ENCODE measurements at places on chromosomes 12 and 14. TPM values are rescaled to one million over a fixed set of nuclear protein-coding genes. Genes with fewer than 3 reads are reported as not detected.

DNA sequence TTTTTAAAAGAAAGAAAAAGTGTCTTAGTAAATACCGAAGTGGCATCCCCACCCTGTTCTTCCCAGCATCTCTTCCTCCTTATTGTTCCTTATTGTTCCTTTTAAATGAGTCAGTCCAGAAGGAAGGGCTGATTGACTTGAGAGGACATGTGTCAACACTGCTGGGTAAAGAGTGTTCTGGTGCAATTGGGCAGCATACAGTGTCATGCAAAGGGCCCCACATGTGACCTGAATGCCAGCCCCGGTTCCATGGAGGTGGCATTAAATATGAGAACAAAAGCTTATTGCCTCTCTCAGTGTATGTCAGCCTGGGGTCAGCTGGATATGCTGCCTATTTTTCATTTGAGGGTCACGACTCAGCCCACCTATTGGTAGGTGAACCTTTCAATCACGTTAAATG is 58.9 kb upstream of the RIC8B start:
- no peak for DNase-seq

- peak; percentile 64 for DNase-seq
These were observed 364.9 kb upstream of the GARIN6 start for GRCh38 chr12:99282624-99283023.

DNA sequence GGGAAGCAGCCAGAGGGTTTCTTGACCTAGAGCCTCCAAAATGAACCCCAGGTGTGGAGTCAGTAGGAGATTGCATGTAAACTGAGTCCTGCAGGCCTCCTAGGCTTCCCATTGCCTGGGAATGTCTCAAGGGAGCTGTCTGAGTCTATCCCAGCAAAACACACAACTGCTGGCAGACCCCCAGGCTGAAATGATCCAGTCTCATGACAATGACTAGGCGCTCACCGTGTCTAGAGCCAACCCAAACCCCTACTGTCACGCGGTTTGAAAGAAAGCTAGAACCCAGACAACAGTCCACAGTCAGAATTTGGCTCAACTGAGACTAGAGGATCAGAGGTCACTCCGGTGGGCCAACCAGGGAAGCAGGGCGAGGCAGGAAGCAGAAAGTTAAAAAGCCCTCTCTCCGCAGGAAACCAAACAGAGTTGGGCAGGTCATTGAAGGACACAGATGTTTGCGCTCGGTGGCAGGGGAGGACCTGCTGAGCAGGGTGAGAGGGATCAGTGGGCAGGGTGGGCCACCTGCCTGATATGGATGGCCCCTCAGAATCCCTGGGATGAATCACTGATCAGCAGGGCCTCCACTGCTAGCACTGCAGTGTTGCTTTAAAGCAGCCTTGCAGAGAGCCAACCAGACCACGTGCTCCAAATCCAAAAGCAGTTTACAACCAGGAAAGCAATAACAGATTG is 23.8 kb downstream of the ACTN1 start:
- no peak for DNase-seq

- no peak for DNase-seq
These were observed 81.0 kb downstream of the ADGRD1 start for GRCh38 chr12:131034631-131035244.

DNA sequence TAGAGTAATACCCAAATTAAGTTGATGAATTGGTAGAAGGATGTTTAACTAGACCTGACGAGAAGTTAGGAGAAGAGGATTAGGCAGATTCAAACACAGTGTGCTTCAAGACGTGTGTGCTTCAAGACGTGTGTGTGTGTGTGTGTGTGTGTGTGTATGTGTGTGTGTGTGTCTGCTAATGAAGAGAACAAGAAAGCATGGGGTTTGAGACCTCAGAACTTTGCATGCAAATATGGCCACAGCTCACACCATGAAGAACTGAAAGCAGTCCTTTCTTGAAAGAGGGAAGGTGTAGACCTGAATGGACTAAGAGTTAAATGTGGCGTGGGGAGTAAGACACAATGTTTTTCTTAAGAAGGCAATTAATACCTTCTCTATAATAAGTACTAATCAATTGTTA is 32.5 kb upstream of the SSPN start:
- no peak for DNase-seq

DNA sequence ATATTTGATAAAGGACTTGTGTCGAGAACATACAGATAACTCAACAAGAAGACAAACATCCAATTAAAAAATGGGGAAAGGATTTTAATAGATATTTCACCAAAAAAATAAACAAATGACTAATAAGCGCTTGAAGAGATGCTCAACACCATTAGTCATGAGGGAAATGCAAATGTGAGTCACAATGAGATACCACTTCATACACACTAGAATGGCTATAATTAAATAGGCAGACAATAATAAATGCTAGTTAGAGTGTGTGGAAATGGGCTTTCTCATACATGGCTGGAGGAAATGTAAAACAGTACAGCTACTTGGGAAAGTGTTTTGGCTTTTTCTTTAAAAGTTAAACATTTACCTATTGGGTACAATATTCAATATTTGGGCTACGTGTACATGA is 34.8 kb downstream of the DLK1 start:
- DNase-seq, result peak; percentile 71

- no peak for DNase-seq
These were observed 409.8 kb downstream of the DAD1 start for GRCh38 chr14:22179190-22179589.

- no peak for DNase-seq
These were observed 37.6 kb downstream of the CORO1C start for GRCh38 chr12:108693751-108694150.

DNA sequence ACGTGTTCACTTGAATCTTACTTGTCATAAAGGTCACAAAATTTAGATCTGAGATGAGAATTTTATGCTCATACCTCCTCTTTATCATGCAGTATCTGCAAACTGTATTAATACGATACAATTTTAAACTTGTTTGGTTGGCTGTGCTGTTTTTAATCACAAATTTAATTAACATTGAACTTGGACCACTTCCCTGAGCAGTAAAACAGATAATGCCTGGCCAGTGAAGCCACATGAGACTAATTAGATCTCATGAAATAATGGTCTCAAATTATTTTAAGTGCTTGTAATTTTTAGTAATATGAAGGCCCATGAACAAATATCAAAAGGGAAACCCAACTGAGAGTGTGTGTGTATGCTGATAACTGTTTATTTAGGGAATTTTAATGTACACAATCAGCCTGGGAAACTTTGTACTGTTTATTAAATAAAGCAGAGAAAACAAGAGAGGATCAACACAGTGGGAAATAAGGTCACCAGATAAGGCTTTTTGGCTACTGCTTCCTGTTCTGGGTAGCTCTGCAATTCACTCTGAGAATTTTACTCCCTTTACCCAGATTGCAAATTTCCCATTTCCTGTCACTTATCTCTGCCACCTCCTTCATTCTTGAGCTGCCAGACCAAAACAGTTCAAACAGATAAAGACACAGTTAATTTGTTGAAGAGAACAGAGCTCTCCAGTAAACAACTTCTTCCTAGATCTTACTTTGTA is 61.6 kb upstream of the GNPNAT1 start:
- no peak for DNase-seq

DNA sequence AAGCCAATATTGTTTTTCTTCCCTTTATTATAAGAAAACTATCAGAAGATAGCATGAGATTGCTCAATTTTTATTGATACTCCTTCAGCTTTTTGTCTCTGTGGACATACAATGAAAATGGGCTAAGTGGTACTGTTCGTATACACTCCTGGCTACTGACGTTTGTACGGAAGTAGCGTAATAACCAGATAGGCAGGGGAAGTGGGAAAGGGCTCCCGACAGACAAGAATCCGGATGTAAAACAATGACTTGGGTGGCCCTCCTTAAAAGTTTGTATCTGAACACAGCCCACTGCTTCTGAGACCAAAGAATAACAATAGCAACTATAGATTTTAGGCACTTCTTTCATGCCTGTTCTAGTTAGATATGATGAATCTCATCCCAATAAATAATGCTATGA is 99.6 kb downstream of the RPS6KA5 start:
- no peak for DNase-seq

- DNase-seq, result peak; percentile 59
These were observed 9.2 kb downstream of the NDUFA12 start for GRCh38 chr12:94994312-94994711.

GRCh38 chr12:13948621-13949020 is 32.8 kb downstream of the GRIN2B start:
- no peak for DNase-seq

GRCh38 chr12:111766608-111767361 is at the start of gene ALDH2:
Gene ALDH2, plus strand, starts transcription at chr12:111766933. Its CDS starts 50 bp downstream, at chr12:111766983.
- DNase-seq, result no peak

Gene HCAR3
- not detected for total RNA-seq

Gene CCDC38
- not detected for total RNA-seq

Gene APOF
- not detected for total RNA-seq

Gene MYH6
- total RNA-seq, result not detected

Gene LRRC9
- not detected for total RNA-seq

Gene BICDL1
- not detected for total RNA-seq

Gene MOK
- 37.6 TPM for total RNA-seq

Gene VEZT
- total RNA-seq, result 26.2 TPM

Gene KRT85
- total RNA-seq, result not detected

Gene FGD6
- 0.92 TPM for total RNA-seq

Gene NDRG2
- total RNA-seq, result 0.86 TPM

Gene NOXRED1
- not detected for total RNA-seq

Gene PRIMA1
- total RNA-seq, result not detected

Data from LHCN-M2 (cell line).